ENCODE measurements at places on chromosomes 4 and X.

DNA sequence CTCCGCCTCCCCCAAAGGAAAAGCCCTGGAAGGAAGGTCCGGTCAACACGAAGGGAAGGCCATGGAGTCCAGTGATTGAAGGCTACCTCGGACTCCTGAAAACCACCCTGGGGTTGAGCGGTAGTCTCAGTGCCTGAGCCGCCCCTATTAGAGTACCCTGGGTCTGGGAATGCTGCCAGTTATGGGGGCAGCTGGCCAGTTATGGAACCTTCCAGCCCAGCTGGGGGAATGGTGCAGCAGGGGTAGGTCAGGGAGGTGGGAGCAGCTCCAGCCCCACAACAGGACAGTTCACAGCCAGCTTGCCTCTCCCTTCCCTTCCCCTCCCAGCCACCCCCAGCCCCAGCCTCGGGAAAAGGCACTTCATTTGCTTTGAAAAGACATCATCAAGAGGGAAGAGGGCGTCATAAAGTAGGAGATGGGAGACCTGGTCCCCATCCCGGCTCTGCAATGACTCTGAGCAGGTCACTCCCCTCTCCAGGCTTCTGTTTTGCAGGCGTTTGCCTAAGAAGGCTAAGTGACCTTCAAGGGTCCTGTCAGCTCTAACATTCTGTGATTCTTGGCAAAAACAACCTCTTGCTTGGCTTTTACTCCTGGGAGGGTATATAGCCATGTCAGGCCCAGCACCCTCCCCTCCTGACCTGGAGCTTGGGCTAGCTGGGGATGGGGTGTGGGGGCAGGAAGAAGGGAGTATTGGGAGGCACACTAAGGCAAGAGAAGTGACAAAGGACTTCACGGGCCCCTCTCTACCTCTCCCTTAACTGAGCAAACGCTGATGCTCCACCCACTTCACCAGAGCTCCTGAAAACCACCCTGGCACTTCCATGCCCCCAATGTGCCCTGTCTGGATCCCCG, 8.0 kb downstream of the APLN start:
- no peak for DNase-seq

DNA sequence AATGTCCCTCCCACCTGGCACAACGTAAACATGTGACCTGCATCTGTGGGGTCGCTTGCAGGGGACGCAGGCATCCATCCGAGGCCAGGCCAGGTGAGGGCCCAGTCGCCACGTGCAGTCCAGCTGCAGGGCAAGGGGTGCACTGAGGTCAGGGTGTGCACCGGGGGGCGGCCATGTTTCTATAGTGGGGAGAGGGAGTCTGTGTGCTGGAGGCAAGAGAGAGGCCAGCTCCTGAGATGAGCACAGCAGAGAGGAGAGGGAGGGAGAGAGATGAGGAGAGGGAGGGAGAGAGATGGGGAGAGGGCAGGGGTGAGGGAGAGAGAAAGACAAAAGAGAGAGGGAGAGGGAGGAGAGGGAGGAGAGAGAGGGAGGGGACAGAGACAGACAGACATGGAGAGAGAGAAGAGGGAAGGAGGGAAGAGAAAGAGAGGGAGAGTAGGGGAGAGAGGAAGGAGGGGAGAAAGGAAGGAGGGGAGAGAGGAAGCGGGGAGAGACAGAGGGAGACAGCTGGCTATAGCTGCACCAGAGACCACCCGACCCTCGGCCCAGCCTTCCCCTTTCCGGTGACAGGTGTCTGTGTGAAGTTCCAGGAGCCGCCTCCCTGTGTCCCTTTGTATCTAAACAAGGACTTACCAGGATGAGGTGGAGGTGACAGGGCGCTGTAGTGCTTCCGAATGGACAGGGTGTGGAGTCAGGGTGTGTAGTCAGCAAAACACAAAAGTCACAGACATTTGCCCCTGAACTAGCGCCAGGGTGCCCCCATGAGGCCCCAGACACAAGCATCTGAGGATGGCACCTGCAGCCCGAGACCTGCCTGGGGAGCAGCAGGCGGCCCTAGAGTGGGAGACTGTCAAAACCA, 68.7 kb downstream of the ADRA2C start:
- no peak for DNase-seq

DNA sequence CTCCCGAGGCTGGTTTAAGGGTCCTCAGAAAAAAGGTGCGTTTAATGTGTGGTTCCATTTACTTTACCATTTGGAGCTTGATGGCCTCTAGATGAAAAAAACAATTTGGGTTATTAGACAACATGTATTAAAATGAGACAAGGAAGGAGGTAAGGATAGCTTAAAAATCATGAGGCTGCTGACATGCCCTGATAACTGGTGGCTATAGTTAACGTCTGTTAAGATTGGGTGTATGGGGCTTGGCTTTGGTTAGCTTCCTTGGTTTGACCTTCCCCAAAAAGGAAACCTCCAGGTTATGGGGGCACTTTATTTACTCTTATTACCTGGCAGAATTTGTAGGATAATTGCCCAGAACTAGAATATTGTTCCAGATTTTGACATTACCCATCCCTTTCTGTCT, 51.5 kb downstream of the HMGB2 start:
- no peak for DNase-seq

DNA sequence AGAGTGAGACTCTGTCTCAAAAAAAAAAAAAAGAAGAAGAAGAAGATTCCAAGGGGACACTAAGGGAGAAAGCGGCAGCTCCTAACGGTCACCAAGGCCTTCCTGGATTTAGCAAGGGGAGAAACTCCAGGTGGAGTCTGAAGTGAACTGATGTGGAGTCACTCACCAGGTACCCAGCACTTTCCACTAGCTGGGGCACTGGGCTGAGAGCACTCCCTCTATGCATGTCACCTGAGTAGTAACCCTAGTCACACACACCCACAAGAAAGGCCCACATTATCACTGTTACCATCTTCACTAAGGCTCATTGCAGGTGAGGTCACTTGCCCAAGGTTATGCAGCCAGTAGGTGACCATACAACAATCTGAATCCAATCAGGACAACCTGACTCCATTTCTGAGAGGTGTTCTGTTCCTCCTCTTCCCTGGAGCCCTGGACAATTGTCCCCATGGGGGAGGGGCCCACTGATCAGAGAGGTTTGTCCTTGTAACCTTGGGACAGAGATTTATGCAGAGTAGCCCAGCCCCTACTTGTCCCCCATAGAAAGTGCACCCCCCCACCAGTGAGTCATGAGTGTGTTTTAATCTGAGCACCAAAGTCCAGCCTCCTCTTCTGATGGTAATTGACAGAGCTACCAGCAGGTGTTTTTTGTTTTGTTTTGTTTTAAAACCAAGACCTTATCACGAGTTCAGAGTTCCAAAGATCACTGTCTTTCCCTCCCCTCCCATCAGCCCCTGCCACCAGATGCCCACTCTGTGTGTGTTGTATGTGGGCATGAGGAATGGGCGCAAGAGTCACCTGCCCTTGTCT, 5.9 kb upstream of the SASH3 start:
- no peak for DNase-seq

DNA sequence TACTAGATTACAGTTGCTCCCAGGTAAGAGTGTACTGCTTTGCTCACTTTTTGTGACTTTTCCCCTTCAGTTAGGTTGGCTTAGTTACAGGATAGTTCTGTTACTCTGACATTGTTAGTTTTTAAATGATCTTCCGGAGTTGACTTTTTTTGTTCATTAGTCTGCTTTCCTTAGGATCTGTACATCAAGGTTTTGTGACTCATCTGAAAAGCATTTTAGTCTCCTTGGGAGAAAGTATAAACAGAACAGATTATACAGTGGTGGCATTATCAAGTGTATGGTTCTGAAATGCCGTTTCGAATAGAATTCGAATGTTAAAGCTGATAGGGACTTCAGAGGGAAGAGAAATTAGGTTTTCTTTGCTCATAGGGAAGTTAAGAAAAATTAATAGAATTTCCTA, 63.3 kb downstream of the USP9X start:
- DNase-seq = no peak

DNA sequence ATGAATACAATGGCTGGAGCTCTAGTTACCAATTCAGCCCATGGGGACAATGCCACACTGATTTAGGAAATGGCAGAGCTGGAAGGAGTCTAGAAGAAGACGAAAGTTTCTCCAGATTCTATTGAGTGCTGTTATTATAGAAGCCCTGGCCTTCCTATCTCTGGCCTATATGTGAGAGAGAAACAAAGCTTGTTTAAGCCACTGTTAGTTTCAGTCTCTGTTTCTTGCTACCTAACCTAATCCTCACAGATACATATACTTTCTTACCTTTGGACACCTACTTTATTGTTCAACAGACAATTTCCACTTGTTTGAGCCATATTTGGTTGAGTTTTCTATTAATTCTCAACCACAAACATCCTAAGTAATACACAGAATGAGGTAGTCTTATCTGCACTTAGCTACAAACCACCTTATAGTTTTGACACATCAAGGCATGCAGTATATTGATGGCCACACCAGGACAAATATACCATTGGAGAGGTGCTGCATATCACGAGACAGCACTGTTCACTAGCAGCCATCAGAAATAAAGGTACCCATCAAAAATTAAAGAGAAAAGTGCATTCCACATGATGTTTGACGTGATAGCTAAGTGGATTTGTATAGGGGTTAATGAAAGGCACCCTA, 190.2 kb downstream of the SMIM20 start:
- no peak for DNase-seq

GRCh38 chrX:38868941-38869401, 67.7 kb downstream of the MID1IP1 start:
- no peak for DNase-seq

DNA sequence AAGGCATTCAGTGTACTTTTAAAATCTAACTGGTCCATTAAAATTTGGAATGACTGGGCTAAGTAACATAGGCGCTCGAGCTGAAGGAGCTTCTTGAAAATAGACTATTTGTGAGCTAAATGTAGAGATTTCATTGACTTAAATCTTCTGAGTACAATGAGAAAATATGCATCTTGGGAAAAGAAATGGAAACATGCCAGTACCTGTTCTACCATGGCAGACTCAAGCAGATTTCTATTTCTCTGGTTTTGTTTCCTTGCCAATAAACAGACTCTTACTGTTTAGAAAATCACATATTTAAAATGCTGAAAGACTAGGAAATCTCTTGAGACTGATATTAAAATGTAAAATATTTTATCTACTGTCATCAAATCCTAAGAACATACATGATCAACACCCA, 678.1 kb downstream of the FAT4 start:
- DNase-seq = no peak

DNA sequence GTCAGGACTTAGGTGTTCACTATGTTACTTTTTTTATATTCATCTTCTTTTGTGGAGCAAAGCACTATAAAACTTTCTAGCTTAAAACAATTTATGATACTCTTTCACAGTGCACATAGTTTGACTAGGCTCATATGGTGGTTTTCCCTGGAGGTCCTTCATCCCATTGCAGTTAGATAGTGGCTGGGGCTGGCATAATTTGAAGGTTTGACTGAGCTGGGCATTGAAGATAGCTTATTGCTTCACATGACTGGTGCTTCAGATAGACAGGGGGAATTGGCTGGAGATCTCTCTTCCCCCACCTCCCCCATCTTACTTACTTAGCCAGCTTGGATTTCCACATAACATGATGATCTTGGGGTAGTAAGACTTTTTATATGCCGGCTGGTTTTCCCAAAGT, 7.0 kb upstream of the GABRA4 start:
- DNase-seq = no peak

DNA sequence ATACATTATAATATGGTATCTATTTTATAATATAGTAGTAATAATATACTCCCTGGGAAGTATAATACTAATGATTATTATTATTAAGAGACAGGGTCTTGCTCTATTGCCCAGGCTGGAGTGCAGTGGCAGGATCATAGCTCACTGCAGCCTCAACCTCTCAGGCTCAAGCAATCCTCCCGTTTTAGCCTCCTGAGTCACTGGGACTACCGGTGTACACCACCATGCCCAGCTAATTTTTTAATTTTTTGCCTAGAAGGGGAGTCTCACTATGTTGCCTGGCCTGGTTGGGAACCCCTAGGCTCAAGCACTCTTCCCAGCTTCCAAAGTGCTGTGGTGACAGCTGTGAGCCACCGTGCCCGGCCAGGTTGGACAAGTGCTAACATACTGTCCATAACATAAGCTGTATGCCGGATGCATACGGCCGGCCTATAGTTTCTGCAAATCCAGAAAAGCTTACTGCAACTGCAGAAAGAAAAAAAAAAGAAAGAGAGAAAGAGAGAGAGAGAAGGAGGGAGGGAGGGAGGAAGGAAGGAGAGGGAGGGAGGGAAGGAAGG, 94.2 kb upstream of the PPP2R3B start:
- no peak for DNase-seq

GRCh38 chr4:29309050-29309449, 1411.1 kb upstream of the PCDH7 start:
- DNase-seq = no peak

DNA sequence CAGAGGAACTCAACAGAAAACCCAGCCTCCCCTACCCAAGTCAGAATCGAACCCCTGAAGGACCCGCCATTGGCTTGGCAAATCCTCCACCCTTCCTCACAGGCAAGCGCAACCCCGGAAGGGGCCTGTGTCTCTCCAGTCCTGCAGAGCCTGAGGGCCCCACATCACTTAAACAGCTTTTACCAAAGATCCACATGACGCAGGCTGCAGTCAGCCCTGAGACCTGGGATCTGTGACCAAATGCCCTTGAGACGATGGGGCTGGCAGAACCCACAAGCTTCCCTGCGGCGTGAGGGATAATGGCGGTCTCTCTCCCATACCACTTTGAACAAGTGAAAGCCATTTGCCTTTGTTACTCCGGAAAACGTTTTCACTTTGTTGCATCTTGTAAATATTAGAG, 54.9 kb downstream of the ACOX3 start:
- no peak for DNase-seq

GRCh38 chrX:67613366-67613765, 69.5 kb downstream of the AR start:
- no peak for DNase-seq

DNA sequence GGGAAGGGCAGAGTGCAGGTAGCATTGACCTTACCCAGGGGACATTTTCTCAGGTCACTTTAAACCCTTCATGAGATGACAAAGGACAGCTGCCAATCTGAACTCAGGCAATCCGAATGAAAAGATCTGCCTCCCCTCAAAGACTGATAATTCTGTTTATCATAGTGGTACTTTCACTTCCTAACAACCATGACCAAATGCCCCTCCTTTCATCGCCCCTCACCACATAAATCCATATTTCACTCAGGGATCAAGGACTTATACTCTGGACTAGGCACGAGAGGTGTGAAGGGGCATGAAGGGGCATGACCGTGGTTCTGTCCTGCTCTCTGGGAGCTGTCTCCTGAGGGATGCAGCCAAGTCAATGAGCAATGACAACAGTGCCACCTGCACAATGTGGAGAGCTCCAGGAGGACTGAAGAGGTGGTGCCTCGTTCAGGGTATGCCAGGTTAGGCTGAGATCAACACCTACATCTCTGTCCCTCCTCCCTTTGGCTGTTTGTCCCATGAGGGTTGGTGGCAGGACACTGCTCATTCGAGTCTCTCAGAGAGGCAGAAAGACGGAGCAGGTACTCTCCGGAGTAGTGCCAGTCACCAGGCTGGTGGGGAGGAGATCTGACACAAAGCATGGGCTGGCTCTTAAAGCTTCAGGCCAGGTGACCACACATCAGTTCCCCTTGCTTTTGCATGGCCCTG, 12.5 kb downstream of the HS3ST1 start:
- DNase-seq = no peak

DNA sequence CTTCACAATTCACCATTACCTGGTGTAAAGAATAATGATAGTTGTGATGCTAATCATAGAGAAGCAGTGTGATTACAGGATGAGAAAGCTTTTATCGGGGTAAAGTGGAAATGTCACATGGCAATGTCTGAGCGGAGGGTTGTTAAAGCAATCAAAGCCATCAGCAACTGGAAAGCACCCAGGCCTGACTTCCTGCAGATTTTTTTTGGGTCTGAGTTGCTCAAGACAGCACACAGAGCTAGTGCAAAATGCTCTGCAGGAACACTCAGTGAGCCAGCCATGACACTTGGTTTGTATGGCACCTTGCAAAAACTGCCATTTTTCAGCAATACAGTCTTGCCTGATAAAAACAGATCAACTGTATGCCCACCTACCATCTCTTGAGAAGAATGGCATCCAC, 152.9 kb downstream of the COL4A6 start:
- DNase-seq = no peak

All from kidney (tissue), 22 donors.